ENCODE measurements at places on chromosomes 3 and 15. TPM values are rescaled to one million over a fixed set of nuclear protein-coding genes. Genes with fewer than 3 reads are reported as not detected.

- H3K36me3 ChIP-seq = no peaks in the 10 kb centered on the region
- H3K27ac ChIP-seq = no peak overlapping the region
- no peak overlapping the region for H3K4me3 ChIP-seq
These were observed 33.6 kb downstream of the INTS14 start for GRCh38 chr15:65577129-65577996.

DNA sequence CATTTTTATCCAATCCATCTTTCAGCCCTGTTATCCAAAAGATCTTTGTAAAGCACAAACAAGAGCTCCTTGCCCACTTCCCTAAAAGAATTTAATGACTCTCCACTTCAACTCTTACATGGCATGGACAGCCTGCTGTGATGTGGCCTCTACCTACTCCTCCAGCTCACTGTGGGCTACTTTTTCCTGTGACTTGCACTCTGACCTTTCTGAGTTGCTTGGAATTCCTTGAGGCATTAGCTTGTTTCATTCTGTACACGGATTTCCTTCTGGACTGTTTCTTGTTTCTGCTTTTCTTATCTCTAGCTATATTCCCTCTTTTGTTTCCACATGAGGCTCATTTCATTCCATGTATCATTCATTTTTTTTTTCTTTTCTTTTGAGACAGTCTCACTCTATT, 15.2 kb downstream of the QTRT2 start:
- H3K4me3 ChIP-seq = no peak overlapping the region
- H3K36me3 ChIP-seq = no peaks in the 10 kb centered on the region
- H3K27ac ChIP-seq = no peak overlapping the region
- DNase-seq = no peak
- H3K27me3 ChIP-seq = no peaks in the 10 kb centered on the region
- no peaks in the 10 kb centered on the region for H3K4me1 ChIP-seq

DNA sequence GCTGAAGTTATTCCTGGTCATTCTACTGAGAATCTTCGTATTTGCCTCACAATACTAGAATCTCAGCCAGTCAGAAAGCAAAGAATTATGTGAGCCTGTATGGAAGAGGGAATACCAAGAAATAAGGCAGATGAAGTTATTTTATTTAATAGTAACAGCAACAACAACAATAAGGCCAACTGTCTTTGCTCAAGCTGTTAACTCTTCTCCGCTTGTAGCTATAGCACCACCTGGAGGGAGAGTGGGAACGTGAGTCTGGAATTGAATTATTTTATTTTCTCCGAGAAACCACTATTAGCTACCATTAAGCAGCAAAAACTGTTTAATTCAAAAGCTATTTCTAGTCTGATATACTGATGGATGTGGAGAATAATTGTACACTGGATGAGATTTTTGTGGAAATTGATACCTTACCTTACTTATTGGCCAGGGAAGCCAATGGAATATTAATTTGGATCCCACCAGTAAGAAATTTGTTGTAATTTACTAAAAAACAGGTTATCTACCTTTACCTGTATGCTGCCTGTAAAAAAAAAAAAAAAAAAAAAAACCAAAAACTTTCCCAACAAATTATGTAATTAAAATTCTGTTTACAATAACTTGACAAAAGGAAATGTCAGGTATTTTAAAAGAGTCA, 50.1 kb downstream of the CALML4 start:
- no peaks in the 10 kb centered on the region for H3K36me3 ChIP-seq
- H3K27me3 ChIP-seq = no peaks in the 10 kb centered on the region
- no peaks in the 10 kb centered on the region for H3K4me1 ChIP-seq
- no peak overlapping the region for H3K4me3 ChIP-seq
- peak; percentile 51 for DNase-seq

- no peaks in the 10 kb centered on the region for H3K36me3 ChIP-seq
- no peak overlapping the region for H3K4me3 ChIP-seq
- no peak for DNase-seq
- peak overlapping the region; percentile 46 for H3K27ac ChIP-seq
- no peaks in the 10 kb centered on the region for H3K27me3 ChIP-seq
These were observed 455.4 kb upstream of the TBL1XR1 start for GRCh38 chr3:177652556-177653291.

GRCh38 chr3:196803891-196804468, 63.7 kb upstream of the SENP5 start:
- H3K27me3 ChIP-seq = no peaks in the 10 kb centered on the region
- H3K36me3 ChIP-seq = no peaks in the 10 kb centered on the region
- no peak overlapping the region for H3K4me3 ChIP-seq

CSPG4 gene
- total RNA-seq = 54.3 TPM

DNA sequence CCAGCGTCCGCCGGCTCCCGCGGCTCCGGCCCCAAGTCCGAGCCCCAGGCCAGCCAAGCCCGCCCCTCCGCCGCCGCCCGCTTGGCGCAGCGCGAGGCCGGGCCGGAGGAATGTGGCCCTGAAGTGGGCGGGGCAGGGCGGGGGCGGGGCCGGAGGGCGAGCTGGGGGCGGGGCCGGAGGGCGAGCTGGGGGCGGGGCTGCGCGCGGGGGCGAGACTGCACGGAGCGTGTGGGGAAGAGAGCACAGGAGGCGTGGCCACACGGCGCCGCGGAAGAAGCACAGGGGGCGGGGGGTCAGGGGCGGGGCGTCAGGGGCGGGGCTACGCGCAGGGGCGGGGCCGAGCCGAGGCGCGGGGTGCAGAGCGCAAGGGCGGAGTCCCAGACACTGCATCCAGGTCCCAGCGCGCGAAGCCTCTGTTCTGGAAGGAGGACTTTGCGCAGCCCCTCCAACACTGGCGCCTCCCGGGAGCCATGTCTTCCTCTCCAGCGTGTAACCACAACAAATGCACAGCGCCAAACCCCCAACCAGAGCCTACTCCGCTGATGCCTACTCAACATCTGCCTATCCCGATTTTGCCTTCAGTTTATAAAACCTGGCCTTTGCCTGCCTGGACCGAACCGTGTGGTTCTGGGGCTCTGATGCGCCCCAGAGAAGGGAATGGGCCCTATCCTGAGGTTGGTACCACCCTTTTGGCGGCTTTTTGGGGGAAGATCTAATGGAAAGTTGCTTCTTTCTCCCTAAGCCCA, 105.5 kb downstream of the IQSEC1 start:
- DNase-seq = peak; percentile 94
- H3K36me3 ChIP-seq = no peaks in the 10 kb centered on the region
- H3K27me3 ChIP-seq = no peaks in the 10 kb centered on the region

GRCh38 chr3:174710612-174711011, 148.5 kb upstream of the NAALADL2 start:
- no peaks in the 10 kb centered on the region for H3K36me3 ChIP-seq
- H3K27ac ChIP-seq = no peak overlapping the region
- DNase-seq = no peak
- no peaks in the 10 kb centered on the region for H3K4me1 ChIP-seq
- no peaks in the 10 kb centered on the region for H3K27me3 ChIP-seq

CFAP20DC gene
- under 0.01 TPM for total RNA-seq

GRCh38 chr15:89566181-89566580, 9.1 kb upstream of the TICRR start:
- DNase-seq = no peak
- no peak overlapping the region for H3K27ac ChIP-seq
- H3K27me3 ChIP-seq = no peaks in the 10 kb centered on the region
- H3K36me3 ChIP-seq = no peaks in the 10 kb centered on the region

GRCh38 chr15:34241376-34242330, 16.8 kb downstream of the EMC4 start:
- no peaks in the 10 kb centered on the region for H3K27me3 ChIP-seq
- no peaks in the 10 kb centered on the region for H3K36me3 ChIP-seq
- peak; percentile 25 for DNase-seq
- no peak overlapping the region for H3K4me3 ChIP-seq
- no peaks in the 10 kb centered on the region for H3K4me1 ChIP-seq

GRCh38 chr3:51559411-51559888, 20.9 kb downstream of the RAD54L2 start:
- no peaks in the 10 kb centered on the region for H3K27me3 ChIP-seq
- H3K27ac ChIP-seq = no peak overlapping the region
- peak; percentile 43 for DNase-seq

- H3K27me3 ChIP-seq = no peaks in the 10 kb centered on the region
- H3K36me3 ChIP-seq = no peaks in the 10 kb centered on the region
- H3K27ac ChIP-seq = no peak overlapping the region
- H3K4me3 ChIP-seq = no peak overlapping the region
- DNase-seq = no peak
These were observed 64.3 kb downstream of the FNDC3B start for GRCh38 chr3:172103724-172104123.

DNA sequence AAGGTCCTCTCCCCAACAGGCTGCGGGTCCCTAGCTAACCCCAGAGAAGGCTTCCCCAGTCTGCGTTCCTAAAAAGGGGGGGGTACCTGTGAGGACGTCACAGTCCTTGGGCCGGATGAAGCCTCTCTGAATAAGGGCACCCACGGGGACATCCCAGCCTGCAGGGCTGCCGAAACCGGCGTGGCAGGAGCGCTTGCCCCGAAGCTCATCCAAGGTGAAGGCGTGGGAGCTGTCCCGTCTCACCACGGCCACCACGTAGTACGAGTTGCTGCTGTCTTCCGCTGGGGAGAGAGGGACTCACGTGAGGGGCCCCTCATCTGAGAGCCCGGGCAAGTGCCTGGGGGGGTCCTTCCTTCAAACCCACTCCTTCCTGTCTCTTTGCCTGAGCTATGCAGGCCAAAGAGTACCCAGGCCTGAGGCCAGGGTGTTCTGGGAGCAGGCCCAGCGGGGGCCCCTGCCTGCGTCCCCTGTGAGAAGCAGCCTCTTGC, 20.0 kb downstream of the MELTF start:
- H3K27ac ChIP-seq = no peak overlapping the region
- H3K36me3 ChIP-seq = no peaks in the 10 kb centered on the region
- no peaks in the 10 kb centered on the region for H3K4me1 ChIP-seq

DNA sequence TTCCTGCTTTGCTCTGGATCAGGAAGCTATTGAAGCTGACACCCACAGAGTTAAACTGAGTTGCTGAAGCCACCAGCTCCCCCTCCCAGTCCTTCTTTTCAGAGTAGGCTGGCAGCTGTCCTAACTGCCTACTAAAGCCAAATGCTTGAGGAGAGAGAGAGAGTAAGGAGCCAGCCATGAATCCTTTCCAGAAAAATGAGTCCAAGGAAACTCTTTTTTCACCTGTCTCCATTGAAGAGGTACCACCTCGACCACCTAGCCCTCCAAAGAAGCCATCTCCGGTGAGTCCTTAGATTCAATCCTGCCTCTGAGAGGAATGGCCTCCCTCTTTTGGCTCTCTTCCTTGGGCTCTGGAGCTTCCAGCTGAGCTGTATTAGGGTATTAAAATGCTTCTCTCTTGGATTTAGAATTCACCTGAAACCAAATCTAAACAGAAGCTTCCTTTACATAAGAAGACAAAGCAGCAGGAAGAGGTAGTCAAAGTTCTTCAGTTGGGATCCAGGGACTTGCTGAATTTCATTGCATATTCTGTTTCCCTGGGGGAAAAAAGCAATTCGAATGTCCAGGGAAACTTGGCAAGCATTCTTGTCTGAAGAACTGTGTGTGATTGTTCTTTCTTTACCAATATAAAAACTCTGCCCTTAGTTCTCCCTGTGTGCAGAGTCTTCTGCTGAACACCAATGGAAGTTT, at the start of gene SLC15A2:
Gene SLC15A2 (plus strand): TSS at position 101 of the 690 bp plus-strand sequence. CDS start 76 bp downstream, at position 177.
- DNase-seq = no peak
- no peaks in the 10 kb centered on the region for H3K36me3 ChIP-seq
- no peaks in the 10 kb centered on the region for H3K4me1 ChIP-seq
- H3K27me3 ChIP-seq = no peaks in the 10 kb centered on the region
- H3K27ac ChIP-seq = no peak within 1 kb of the TSS
- H3K4me3 ChIP-seq = no peak within 1 kb of the TSS

SLC22A14 gene
- total RNA-seq = 0.28 TPM

DNA sequence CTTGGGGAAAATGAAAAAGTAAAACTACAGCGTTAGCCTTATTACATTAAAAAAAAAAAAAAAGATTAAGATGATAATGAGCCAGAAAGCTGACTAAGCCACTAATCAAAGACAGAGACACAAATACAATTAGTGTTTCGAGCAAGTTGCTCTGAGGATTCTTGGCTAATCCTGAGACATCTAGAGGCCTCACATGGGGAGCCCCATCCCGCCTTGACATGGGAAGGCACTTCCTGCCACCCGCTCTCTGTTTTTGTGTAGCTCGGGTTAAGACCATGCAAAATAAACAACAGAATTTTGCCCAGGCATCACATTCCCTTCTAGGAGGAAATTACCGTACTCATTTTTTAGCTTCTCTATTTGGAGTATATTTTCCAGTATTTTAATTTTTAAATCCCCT, 15.3 kb downstream of the HESX1 start:
- H3K36me3 ChIP-seq = no peaks in the 10 kb centered on the region
- no peak overlapping the region for H3K4me3 ChIP-seq
- H3K4me1 ChIP-seq = no peaks in the 10 kb centered on the region
- H3K27me3 ChIP-seq = no peaks in the 10 kb centered on the region
- no peak overlapping the region for H3K27ac ChIP-seq
- DNase-seq = no peak

DNA sequence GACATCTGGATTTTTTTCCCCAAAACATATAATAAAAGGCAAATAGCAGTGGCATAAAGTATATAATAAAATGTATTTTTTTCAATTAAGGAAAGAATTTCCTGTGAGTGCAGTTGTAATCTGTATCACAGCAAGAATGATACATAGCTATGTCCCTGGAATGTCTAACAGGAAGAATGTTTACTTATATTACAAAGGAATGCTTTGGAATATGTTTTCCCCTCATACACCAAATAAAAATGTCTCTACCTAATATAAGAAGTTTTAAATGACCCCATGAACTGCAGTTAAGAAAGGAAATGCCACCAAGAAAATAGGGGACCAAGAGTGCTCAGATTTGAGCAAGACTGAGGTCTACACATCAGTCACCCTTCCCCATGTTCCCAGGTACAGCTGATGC, 38.0 kb upstream of the ATP11B start:
- no peak for DNase-seq
- no peak overlapping the region for H3K27ac ChIP-seq
- H3K27me3 ChIP-seq = no peaks in the 10 kb centered on the region

DNA sequence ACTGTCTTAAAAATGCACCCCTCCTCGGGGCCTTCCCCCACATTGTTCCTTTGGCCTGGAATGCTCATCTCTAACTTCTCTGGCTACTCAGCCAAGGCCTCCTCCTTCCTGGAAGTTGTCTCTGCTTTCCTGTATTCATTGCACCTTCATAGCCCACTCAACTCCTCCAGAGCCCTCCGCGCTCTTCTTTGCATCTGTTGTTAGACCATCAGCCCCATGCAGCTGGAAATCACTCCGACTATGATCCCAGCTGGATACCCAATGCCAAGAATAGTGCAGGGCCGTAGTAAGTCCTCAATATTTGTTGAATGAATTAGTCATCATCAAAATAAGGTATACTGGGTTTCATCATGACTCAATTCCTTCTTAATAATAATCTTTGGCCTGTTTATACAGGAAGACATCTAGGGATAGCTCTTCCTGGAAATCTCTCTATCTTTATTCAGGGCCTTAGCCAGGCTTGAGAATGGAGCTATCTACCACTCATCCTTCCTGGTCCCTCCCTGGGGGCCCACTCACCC, 112.7 kb downstream of the SYNPR start:
- no peak overlapping the region for H3K27ac ChIP-seq
- no peaks in the 10 kb centered on the region for H3K4me1 ChIP-seq
- no peaks in the 10 kb centered on the region for H3K27me3 ChIP-seq
- DNase-seq = no peak
- no peaks in the 10 kb centered on the region for H3K36me3 ChIP-seq

GOLGA6L4 gene
- total RNA-seq = 7.6 TPM

Data from uterus (tissue), 4 donors.